ENCODE measurements at places on chromosomes 4 and X. TPM values are rescaled to one million over a fixed set of nuclear protein-coding genes. Genes with fewer than 3 reads are reported as not detected.

SSX2 gene
- not detected for total RNA-seq

DNA sequence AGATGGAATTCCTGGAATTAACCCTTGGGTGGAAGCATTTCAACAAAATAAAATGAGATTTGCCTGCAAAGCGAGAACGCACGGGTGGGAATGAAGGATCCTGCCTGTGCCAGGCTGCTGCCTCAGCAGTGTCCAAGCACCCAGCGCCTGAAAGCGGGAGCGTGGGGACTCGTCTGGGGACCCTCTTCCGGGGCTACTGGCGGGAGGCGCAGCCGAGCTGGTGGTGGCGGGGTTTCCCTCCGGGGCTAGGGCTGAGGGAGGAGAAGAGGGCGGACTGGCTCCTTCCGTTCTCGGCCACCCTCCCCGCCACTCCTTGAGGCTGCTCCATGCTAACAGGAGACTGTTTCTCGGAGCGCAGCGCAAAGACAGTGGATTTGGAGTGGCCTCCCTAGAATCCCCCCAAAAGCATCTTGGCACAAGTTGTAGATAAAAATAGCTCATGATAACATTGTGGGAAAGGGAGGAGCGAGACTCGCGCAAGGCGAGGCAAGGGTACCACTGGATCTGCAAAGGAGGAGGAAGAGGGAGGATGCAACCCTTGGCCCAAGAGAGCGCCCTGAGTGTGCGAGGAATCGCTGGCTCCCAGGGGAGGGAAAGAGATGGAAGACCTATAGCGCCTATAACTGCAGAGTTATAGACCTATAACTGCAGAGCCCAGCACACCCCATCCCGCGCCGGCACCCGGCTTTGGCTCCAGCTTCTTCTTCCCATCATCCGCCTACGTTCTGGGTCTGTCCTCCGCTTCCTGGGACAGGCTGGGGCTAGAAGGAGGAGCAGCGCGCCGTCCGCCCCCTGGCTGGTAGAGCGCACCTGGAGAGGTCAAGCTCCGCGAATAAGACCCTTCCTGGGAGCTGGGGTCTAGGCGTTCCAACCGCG lies 1.3 kb downstream of the HS3ST1 start:
- no peak for DNase-seq

PCDH11X gene
- under 0.01 TPM for total RNA-seq

GRCh38 chr4:168682898-168683500 lies 186.1 kb downstream of the PALLD start:
- no peak for DNase-seq

Data from SK-MEL-5 (cell line).